ENCODE measurements at places on chromosomes 7 and 10.
A peak's percentile ranks its signal among the peaks of the same experiment; 100 is the strongest.

- no peak for DNase-seq
Observed at GRCh38 chr10:125155101-125155500, 5.3 kb downstream of the CTBP2 start.

DNA sequence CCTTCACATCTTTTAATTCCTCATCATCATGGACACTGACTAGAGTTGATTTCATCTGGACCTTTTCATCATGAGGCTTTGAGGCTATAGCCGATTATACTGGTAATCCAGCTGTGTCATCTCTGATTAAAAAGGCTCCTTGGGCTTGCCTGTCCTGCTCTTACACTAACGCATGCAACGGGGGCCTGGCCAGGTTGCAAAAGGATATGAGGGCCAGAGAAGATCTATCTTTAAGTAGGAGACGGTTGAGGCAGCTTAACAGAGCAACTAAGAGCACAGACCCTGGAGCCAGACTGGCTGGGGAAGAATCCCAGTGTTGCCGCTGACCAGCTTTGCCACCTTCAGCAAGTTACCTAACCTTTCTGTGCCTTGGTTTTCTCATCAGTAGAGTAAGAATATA lies 211.5 kb downstream of the PTEN start:
- DNase-seq = no peak

- DNase-seq = no peak
Observed at GRCh38 chr10:43985941-43986340, 337.3 kb upstream of the ZNF32 start.

DNA sequence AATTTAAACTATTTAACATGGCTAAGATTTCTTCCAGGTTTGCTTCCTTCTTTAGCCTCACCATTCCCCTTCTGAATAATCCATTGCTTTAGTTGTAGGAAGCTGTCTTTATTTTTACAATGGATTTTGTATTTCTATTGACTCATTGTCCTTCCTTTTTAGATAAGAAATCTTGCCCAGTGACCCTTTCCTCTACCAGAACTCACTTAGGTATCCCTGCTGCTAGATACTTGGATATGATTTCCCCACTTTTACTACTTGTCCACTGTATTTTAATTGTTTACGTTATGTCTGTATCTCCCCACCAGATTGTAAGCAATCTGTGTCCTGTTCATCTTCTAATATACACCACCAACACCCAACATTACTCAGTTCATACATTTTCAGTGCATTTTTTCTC lies 47.7 kb upstream of the MDFIC start:
- DNase-seq = no peak

DNA sequence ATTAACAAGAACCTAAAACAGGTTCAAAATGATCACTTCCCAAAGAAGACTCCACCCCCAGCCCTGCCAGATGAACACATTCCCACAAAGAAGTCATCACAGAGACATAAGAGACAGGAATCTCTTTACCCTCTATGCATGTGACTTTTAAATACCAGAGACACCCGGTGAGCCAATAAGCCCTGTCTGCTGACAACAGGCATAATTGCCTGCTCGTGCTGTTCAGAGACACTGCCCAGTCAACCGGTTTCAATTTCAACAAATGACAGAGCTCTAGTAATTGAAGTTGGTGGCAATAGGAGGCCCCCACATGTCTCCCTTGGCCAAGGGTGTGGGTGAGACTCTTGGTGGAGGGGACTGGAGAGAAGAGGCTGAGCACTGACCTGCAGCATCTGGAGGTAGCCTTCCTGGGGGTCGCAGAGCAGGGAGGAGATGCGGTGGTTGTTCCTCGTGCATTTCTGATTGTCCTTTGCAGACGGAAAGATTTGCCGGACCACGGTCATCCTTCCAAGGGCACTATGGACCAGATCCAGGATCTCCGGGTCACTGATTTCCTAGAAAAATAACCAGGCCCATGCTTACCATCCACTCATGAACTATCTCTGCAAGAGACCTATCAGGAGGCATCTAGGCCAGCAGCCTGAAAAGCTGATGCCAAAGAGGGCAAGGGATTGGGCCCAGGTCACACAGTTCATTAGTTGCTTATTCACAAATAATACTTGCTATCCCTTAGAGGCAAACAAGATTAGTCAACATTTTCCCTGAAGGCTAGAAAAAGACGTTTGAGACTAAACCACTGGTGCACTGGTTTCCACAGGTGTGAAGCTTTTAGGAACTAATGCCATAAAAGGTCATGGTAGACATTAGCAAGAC lies 497.7 kb downstream of the GRID1 start:
- no peak for DNase-seq

GRCh38 chr7:149872419-149873073 lies 1.2 kb upstream of the ATP6V0E2 start:
- DNase-seq = peak; percentile 73

DNA sequence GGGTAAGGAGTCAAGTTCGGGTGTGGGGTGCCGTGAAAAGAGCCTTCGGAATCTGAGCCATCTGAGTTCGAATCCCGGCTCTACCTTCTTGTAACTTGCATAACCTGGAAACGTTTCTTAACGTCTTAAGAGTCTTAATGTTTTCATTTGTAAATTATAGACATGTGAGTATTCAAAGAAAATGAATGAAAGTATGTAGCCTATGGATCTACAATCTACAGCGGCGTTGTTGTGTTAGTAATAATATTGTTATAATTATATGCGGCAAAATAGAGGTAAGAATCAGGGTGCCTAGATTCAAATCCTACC lies 559 bp downstream of the VTI1A start:
- no peak for DNase-seq

Measured in T47D (cell line).